Effector CD8-positive, alpha-beta T cell (primary cell): ENCODE measurements at places on chromosomes 5 and 9.

DNA sequence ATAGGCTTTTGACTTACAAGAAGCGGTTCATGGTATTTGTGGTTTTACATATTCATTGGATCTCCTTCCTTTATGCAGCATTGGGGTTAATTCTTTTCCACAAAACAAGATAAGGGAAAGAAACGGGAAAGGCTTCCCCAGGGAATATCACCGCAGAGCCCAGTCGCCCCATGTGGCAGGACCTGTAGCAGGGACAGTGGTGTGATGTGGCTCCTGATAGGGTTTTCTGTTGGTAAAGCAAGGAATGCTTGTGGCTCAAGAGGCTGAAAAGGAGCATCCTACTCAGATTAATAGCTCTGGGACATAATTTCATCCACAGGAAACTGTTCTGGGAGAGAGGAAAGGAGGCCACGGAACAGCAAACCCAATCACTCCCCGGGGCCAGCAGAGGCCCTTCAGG, 699.9 kb downstream of the MTRR start:
- DNase-seq, result no peak

DNA sequence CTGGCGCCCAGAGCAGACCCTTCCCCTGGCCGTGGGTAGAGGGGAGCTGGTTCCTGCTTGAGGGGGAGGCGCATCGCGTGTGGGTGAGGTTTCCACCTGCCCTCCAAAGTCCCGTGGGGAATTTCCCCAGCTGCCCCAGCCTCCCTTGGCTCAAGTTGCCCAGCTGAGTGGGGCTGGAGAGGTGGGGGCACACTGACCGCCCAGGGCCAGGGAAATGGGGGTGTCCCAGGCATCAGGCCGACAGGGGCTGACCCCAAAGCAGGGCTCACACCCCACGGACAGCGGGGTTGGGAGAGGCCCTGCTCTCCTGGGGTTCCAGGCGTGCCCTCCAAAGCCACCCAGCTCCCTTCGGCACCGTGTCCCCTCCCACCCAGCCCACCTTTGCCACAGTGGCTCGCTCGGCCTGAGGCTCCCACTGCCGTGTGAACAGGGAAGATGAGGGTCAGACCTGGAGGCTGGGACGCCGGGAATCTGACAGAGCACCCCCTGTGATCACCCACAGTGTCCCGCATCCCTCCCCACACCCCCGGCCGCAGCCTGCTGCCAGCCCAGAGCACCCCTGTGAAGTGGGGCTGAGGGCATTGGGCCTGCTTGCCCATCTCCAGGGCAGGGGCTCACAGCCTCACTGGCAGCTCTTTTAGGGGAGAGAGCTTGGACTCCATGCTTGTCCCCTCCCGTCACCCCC, 933 bp upstream of the EGFL7 start:
- DNase-seq, result no peak

DNA sequence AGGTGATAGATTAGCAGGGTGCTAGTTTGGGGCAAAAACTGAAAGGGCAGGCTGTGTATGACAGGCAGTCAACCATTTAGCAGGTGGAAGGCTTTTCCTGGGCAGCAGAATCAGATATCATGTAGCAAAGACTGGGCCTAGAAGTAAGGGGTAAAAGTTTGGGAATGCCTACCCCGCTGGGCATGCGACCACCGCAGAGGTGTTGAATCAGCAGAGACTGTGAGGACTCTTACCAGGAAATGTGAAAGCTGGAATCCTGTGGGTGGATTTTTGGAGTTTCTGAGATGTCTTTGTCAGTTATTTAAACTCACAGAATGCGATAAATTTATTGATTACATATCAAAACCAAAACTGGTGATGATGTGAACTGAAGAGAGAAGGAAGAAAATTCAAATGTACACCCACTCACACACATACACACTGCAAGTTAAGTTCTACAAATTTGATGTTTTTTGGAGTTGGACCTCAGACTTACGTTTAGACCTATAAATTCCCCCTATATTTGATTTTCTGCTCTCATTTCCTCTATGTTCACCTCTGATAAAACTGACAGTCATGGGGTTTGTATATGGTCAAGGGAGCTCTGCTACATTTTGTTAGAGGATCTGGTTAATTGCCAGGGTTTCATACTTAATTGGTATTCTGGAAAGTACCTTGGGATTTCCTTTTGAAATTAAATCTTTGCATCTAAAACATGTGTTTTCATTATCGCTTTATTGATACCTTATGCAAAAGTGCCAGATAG, 333.6 kb downstream of the CSNK1G3 start:
- no peak for DNase-seq

DNA sequence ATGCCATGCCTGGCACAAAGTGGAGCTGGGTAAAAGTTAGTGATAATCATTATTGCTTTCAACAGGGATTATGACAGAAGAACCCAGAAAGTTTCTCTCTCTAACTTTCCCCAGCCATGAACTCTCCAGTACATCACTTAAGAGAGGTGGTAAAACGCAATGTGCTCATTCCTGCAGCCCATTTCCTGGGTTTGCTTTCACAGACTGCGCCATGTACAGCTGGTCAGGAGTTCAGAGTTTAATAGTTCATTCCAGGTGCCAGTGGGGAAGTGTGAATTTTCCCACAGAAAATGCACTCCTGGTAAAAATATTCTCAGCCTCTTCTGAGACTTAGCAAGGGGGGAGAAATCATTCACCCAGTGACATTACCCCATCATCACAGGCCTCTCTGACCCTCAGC, 35.5 kb downstream of the ADAM19 start:
- no peak for DNase-seq

DNA sequence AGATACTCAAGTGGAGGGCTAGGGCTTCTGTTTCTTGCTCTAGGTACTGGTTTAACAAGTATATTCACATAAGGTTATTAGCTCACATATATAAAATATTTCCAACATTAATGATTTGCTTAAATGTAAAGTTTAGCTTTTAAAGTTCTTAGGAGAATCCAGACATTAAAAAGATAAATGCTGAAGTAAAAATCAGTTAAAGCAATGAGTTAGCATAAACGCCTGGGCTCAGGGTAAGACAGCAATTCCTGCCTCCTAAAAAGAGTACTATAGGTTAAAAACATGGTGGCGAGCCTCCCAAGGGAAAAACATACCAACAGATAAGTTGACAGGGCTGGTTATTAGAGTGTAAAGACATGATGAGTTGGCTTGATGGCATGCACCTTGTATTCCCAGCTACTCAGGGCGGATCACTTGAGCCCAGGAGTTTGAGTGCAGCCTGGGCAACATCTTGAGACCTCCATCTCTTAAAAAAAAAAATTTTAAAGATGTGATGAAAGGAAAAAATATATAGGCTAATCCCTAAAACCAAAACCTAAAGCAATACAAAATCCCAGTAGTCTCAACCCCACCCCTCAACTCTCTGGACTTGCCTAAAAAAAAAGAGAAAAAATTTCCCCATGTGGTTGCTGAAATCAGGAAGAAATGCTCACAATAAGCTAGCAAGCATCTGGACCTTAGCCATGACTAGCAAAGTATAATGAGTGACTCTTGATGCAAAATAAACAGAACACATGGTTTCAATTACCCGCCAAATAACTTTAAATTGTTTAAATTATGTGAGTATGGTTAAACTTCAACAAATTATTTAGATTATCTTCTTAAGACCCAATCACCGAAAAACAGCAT, 3.6 kb downstream of the GOLPH3 start:
- DNase-seq, result no peak

DNA sequence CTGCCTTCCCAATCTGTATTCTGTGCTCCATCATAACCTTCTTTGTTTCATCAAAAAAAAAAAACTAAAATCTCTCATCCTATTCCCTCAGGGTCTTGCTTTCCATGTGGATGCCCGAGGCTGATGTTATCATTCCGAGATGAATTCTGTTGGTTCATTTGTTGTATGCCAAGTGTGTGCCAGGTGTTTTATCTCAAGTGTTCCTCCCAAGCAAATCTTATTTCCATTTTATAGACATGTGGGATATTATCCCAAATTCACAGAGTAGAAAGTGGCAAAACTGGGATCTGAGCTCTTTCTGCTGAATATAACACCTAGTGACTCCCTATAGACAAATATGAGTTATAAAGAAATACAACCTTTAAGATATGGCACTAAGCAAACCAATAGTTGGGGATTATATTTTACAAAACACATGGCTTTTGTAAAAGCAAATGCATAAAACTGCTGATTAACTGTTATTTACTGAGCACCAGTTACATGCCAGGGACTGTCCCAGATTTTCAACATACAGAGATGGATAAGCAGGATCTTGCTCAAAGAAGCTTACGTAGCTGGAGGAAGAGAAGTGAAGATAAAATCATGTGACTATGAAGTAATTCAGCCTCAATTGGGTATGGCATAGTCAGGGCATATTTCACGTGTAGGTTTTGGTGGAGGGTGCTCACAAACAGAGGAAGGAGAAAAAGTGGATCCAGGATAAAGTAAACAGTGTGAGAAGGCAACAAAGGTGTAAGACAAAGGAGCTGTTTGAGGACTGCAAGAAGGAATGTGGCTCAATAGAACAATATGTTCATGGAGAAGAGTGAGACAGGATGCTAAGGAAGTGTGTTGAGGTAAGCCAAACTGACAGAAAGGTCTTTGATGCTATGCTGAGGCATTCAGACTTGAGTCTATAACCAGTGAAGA, 143.3 kb upstream of the ADAMTSL1 start:
- no peak for DNase-seq

DNA sequence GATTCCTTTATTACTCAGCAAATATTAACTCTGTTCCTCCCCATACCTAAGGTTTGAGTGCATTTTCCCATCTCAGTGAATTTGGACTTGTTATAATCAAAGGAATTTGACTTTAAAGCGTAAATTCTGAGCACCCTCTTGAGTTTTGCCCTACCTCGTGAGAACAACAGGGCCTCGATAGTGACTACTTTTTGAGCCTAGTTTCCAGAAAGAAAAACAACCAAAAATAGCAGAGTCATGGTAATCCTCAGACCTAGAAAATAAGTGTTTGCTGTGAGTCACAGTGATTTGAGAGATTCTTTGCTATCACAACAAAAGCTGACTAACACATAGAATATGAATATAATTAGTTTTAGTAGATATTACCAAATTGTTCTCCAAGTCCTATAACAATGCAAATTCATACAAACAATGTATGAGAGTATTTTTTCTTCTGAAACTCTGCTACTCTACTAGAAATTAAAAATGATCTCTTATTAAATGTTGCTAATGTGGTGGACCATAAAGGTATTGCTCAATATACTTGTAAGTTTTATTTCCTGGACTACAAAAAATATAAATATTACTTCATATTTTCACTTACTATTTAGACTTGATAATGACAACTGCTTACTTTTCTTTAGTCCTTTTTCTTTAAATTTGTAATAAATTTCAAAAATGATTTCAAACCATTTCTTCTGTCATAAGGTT, 759.7 kb downstream of the BRINP1 start:
- DNase-seq, result no peak

GRCh38 chr5:2917093-2917492, 165.6 kb upstream of the IRX2 start:
- no peak for DNase-seq

DNA sequence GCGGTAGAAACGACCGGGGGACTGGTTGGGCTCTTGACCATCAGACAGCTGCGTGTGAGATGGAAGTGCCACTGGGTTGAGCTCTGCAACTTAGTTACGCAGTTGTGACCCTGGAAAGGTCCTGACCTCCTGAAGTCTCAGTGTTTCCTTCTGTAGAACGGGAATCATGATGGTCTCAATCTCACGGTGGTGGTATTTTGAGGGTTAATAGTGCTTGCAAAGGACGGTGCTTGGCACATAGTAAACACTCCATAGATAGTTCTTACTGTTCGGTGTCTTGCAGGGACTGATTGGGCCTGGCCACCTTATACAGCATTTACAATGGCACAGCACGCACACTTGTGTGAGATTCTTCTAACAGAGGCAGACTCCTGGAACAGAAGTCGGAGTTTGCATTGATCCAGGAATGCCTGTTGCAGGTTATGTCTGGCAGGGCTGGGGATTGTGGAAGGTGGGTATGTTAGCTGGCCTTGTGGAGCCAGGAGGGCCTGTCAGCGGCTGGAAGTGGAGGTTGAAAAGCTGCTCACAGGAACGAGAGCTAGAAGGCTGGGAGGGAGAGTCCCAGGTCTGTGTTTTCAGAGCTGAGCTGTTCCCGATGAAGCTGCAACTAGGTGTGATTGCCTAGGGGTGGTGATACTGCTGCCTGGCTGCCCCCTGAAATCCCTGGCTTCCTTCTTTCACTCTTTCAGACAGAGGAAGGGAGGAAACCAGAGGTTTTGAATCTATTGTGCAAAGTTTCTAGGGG, 962 bp upstream of the TXN start:
- no peak for DNase-seq

GRCh38 chr9:135480071-135480939, 723 bp downstream of the PPP1R26 start:
- DNase-seq, result no peak

DNA sequence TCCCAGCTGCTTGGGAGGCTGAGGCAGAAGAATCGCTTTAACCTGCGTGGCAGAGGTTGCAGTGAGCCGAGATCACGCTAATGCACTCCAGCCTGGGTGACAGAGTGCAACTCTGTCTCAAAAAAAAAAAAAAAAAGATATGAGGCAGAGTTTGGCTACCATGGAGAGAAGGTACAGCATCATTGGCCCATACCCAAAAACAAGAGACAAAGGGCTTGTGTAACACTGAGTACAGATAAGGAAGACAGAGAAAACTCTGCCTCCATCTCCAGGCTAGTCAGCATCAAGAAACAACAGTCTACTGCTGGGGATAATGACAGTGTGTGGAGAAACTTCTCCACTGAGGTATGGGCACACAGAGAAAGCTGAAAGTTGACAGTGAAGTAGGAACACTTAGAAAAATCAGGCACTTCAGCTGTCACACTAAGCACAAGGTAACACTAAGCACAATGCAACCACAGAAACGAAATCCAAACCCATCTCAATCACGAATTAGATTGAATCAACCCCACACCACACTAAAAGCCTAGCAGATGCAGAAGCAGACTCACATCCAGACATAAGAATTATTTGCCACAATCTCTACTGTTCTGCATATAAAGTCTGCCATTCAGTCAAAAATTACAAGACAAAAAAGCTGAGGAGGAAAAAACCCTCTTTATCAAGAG, 10.5 kb downstream of the PJA2 start:
- no peak for DNase-seq

GRCh38 chr9:3696368-3696767, 170.6 kb upstream of the RFX3 start:
- no peak for DNase-seq

GRCh38 chr5:14728459-14728938, 64.0 kb downstream of the OTULIN start:
- no peak for DNase-seq

DNA sequence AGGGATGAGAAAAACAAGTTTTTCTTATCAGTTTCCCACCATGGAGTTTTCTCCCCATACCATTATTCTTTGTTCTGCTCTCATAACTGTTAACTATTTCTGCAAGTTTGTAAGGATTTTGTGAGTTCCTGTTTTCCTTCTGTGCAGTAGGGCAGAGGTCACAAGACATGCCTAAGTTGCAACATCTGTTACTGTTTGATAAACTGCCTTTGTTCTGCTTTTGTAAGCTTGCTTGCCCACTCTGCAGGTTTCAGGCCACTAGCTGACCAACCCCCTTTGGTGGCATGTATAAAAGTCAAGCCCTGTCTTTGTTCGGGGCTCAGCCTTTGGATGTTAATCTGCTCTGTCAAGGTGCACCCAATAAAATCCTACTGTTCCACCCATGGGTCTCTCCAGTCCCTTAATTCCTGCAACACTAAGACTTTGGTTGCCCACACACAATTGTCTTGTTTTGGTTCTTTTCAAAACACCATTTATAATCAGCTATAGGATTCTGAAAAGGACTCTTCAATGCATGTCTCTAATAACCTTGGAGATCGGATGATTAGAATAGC, 545.4 kb downstream of the CDH9 start:
- DNase-seq, result no peak
